ENCODE measurements at places on chromosomes 12 and 14.

DNA sequence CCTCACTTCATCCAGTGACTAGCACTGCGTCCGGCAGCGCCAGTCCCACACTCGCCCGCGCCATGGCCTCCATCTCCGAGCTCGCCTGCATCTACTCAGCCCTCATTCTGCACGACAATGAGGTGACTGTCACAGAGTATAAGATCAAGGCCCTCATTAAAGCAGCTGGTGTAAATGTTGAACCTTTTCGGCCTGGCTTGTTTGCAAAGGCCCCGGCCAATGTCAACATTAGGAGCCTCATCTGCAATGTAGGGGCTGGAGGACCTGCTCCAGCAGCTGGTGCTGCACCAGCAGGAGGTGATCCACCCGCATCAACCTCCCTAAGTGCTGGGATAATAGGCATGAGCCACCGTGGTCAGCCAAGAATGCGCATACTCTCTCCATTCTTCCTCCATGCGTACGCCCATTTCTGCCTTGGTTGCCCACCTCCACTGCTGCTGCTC, 59.9 kb downstream of the IRF2BPL start:
- no peak for DNase-seq

DNA sequence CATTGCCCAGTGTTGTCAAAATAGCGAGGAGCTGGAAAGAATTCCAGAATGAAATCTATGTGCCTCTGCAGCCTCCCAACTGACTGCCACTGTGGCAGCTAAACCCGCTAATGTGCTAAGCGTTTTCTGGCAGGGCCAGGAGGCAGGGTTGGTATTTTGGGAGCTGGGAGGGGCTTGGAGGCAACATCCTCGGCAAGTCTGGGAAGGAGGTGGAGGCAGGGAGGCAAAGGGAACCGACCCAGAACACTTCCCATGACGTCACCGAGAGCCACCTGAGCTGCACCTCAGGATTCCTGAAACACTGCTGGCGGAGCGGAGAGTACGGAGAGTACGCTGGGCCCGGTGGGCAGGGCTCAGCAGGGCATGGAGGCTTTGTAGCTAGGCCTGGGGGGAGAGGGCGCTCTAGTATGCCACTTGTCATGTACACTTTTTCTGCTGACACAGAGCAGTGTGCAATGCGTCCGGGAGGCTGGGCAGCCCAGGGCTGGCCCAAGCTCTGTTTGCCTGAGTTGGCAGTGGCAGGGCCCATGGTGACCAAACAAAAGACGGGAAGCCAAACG, 81.5 kb downstream of the DPF3 start:
- DNase-seq, result no peak

DNA sequence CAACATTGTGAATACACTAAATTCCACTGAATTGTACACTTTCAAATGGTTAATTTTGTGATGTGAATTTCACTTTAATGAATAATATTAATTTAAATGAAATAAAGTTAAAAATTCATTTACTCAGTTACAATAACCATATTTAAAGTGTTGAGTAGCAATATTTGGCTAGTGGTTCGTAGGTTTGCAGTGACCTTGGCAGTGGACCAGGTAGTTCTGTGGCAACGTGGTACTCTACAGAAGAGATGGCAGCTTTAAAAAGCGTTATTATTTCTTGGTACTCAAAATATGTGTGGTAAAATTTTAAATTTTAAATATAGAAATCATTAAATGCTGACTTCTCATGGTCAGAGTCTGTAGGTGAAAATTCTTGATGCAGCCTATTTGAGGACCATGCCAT, 51.6 kb downstream of the AEBP2 start:
- no peak for DNase-seq

DNA sequence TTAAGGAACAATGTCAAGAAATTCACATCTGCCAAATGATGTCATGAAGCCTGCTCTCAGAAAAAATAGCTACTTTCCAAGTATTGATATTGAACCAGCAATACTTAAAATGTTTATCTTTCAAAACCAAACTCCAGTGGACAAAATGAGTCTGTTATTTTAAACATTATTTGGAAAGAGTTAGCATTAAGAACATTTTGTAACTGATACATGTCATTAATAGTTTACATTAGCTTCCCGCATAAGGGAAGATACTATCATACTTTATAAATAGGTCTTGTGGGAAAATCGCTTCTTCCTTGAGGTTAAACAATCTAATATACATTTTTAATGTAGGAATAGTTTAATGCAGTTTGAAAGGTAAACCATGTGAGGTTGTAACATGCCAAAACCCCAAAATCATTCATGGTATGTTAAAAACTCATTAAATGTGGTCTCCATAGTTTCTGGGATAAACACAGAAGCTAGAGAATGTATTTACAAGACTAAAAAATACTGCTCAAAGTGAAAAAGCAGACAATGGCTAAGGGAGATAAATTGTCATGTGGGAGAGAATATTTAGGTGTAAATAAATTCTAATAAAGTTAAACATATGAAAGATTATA, 73.4 kb upstream of the ATP2B1 start:
- DNase-seq, result no peak

DNA sequence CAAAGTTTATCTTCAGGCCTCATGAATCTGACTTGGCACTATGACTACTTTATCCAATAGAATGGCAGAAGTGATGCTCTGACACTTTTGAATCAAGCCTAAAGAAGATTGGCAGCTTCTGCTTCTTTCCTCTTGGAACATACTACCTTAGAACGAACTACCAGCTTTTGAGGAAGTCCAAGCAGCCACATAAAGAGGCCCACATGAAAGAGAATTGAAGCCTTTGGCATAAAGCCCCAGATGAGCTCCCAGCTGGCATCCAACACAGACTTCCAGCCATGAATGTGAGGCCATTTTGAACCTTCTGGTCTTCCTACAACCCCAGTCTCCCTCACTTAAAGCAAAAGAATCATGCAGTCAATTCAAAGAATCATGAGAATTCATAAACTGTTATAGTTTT, 65.8 kb downstream of the EEA1 start:
- DNase-seq, result no peak

GRCh38 chr12:100138803-100139098, 3.9 kb downstream of the BLTP3B start:
- no peak for DNase-seq

GRCh38 chr12:75047885-75048525, 161.6 kb downstream of the KCNC2 start:
- DNase-seq, result no peak

- DNase-seq, result no peak
These were observed 82.6 kb upstream of the CCDC91 start for GRCh38 chr12:28107679-28108078.

DNA sequence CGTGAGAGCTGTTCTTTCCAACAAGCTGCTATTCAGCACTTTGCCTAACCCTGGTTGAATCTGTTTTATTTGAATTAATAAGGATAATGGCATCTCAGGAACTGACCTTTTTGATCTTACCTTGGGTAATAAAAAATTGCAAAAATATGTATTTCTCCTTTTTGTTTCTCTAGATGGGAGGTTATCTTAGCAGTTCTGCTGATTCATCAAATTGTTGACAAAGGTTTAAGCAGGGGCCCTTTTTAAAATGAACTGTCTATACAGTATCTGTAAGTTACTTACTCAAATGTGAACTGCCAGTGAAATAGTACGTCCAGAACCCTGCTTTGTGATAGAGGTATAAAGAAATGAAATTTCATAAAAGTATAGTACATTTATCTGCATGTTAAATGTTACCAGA, 681 bp downstream of the TSHR start:
- no peak for DNase-seq

DNA sequence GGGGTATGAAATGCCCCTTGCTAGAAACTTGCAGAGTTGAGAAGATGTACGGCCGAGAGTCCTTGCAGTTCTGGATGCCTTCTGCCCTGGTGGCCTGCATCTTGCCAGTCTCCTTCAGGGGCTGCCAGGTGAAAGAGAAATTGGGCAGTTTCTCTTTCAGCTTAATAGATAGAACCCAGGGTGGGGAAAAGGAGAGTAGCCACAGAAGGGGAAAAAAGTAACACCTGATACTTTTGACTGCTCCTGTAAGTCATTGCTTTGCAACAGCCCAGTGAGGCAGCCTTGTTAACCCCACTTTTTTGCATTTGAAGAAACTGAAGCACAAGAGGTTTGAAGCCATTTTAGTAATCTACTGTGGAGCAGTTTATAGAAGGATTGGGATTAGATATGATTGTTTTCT, 27.6 kb downstream of the TDP1 start:
- DNase-seq, result no peak

- no peak for DNase-seq
These were observed 33.7 kb downstream of the VWF start for GRCh38 chr12:6090803-6091202.

DNA sequence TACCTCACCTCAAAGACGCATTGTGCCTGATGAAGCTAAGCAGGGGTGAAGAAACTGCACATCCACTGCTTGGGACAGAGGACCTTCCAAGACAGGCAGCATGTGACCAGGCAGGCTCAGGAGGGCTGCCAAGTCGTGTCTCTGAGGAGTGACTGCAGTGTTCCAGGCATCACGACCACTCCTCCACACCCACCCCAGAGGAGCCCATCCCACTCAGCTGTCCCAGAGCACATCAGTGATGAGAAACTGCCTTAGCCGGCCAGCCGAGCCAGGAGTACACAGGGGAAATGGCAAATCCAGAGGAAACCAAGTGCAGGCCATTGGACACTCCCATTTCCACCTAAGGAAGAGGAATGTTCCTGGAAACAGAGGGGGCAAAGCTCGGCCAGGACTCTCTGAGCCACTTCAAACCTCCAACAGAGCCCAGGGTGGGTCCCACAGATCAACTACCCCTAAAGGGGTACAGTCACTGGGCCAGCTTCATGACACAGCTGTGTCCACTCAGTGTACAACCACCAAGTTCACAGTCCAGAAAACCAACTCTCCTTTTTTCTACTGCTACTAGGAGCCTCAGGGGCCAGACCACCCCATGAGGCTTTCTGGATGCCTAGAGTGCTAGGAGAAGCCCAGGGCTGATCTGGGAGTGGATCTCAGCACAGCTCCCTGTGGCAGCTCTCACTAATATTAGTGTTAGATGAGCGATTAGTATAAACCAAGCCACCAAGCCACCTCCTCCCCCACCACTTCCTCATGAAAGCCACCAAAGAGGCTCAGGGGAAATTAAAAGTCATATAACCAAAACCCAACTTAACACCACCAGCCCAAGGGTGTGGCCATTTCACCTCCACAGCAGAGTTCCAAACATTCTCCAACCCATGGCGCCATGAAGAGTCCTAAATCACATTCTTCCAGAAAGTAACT, 15.4 kb downstream of the PXN start:
- DNase-seq, result peak; percentile 66

- no peak for DNase-seq
These were observed 15.8 kb upstream of the RASSF8 start for GRCh38 chr12:25942709-25943108.

GRCh38 chr12:95462081-95462480, 11.9 kb upstream of the METAP2 start:
- no peak for DNase-seq

DNA sequence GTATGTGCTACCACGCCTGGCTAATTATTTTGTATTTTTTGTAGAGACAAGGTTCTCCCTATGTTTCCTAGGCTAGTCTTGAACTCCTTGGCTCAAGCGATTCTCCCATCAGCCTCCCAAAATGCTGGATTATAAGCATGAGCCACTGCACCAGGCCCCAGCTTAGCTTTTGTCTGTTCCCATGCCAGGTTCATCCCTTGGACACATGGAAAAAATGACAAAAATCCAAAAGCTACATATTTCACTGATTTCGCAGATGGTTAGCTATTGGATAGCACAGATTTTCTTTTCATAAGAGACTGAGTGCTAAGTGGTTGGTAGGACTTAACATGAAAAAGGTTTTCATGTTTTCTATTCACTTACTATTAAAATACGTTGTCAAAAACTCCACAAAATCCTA, 286.6 kb upstream of the KITLG start:
- no peak for DNase-seq

GRCh38 chr14:94042433-94043091, 16.4 kb downstream of the OTUB2 start:
- no peak for DNase-seq

DNA sequence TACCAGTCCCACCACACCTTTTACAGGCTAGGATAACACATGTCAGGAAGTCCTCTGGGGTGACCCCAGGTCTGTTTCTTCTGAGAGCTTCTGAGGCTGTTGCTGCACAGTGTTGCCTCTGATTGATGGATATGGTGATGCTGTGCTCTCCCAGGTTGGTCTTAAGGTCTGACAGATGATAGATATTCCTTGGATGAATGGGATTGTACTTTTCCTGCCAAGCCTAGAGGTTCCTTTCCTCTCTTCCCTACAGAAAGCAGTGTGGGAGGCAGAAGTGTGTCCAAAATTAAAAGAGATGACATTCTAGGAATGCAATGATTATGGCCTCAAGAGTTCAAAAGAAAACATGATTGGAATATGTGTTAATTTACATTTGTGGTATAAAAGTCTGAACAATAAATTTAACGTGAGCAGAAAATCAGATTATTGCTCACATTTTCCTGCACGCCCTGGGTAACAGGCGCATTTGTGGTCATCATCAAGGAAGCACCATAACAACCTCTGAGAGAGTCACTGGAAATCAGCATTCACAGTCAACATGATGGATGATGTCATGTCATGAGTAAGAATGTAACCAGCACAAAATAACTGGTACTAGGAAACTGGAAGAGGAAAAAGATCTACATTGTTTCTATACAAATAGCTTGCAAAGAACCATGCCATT, 73.7 kb downstream of the BBS10 start:
- DNase-seq, result no peak

DNA sequence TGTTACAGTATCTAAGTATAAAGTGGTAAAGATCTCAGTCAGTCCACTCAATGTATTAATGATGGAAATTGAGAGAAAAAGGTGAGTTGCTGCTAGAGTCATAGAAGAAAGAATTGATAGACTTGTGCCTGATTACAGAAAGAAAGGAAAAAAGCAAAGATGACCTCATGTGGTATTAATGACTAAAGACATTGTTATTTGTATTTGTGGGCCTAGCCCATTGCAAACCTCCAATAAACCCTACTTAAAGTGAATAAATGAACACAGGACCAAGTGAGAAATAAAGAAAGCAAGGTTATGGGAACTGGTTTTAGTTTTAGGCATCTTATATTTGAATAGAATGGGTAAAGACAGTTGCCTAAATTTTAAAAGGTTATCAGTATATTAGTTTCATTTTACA, 105.5 kb downstream of the SYT1 start:
- DNase-seq, result no peak

DNA sequence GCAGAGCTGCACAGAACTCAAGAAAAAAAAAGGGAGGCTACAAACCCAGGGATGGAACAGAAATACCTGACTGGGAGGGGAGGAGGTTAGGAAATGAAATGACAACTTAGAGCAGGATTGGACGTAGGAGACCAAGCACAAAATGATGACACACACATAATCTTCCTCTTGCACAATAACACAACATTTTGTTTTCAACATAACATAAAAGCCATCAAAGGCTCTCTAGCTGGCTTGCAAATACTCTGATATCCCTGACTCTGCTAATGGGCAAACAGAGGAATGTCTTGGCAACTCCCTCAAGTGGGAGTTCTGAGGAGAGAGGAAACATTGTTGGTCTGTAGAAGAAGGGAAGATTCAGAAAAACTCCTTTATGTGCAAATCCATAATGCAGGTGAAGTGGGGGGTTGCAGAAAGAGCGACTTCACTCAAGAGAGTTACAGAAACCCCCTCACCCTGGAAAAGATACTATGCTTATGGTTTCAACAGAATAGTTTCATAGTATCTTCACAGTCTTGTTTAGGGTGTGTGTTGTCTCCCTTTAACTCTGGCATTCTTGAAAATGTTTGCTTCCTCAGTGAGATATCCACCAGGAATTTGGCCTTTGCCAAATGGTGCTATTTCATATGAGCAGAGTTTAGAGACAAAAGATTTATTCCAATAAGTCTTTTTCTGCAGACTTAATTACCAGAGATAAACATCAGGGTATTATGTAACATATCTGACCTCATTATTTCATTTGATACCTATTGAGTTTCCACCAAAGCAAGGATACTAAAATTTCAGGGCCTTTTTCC, 43.8 kb upstream of the LTBP2 start:
- DNase-seq, result no peak

Data from CD4-positive, alpha-beta T cell treated with Interferon alpha-2 for 1 hour (primary cell).